Suppressor macrophage (primary cell): ENCODE measurements at places on chromosomes 3 and 15.

- DNase-seq: no peak
Measured at GRCh38 chr3:78304115-78304514, 1264.2 kb downstream of the ROBO2 start.

- DNase-seq: no peak
Measured at GRCh38 chr15:40063563-40064011, 24.6 kb upstream of the SRP14 start.

- DNase-seq: no peak
Measured at GRCh38 chr3:48202632-48203031, 14.4 kb upstream of the CDC25A start.

DNA sequence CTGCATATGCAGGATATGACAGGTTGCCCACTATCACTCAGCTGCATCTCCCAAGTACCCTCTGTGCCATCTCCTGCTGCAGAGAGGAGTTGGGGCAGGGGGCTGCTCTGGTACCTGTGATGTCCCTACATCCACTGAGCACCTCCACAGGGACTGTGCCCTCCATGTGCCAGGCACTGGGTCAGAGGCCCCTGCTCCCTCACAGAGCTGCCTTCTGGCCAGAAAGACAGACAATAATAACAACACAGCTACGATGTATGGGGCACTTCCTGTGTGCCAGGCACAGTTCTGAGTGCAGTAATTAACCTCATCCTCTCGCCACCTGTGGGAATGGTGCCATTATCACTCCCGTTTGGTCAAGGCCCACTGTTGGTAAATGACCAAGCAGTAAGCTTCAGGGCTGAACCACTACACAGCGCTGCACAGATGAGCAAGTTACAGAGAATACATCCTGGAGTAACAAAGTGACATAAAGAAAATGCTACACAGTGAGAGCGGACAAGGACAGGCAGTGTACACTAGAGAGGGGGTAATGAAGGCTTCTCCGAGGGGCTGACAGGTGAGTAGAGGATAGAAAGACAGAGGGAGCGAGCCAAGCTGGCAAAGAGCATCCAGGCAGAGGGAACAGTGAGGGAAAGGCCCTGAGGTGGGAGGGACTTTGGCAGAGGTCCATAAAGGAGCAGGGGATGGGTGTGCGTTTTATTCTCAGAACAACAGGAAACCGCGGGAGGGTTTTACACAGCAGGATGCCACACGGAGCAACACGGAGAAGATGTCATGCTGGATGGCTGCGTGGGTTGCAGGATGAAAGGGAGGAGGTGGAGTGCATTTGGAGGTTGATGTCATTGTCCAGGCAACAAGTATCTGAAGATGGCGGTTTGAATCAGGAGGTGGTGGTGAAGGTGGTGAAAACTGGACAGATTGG lies 13.6 kb downstream of the WNT7A start:
- no peak for DNase-seq

DNA sequence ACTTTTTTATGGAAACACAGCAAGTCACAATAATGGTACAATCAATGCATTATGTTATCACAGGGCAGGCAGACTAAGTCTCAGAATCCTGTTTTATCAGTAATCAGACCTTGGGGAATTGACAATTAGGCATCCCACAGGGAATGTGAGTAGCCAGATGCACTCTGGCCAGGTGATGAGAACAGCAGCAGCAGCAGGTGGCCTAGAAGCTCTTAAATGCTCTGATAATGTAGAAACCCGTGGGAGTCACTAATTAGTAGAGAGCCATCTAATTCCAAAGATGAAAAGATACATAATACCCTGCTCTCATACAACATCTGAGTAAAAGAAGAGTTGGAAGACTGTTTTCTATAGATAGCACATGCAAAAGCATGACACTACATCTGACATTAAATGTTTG lies 12.6 kb downstream of the CEP152 start:
- no peak for DNase-seq

DNA sequence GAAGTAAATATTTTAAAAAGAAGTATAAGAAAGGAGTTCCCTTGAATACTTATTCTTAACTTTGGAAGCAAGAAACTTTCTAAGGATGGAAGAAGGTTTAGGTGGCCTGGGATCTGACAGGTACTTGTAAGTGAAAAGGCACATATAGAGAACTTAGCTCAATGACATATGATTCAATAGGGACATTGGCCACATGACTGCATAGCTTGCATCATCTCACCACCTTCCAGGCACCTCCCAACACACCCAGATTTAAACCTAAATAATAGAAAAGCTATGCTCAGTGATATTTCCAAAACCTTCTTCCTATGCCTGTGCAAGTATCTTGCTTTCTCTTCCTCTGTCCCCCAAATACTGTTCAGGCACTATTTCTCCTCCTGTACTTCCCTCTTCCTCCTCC lies 4.7 kb upstream of the P2RY1 start:
- no peak for DNase-seq

GRCh38 chr3:150765949-150766720 lies 3.2 kb upstream of the SIAH2 start:
- no peak for DNase-seq

GRCh38 chr15:90018216-90018831 lies 17.2 kb downstream of the ZNF710 start:
- no peak for DNase-seq

- no peak for DNase-seq
Measured at GRCh38 chr3:128190501-128190900, 37.2 kb downstream of the EEFSEC start.

GRCh38 chr3:102034639-102035451 lies 185.5 kb downstream of the NFKBIZ start:
- DNase-seq: no peak

DNA sequence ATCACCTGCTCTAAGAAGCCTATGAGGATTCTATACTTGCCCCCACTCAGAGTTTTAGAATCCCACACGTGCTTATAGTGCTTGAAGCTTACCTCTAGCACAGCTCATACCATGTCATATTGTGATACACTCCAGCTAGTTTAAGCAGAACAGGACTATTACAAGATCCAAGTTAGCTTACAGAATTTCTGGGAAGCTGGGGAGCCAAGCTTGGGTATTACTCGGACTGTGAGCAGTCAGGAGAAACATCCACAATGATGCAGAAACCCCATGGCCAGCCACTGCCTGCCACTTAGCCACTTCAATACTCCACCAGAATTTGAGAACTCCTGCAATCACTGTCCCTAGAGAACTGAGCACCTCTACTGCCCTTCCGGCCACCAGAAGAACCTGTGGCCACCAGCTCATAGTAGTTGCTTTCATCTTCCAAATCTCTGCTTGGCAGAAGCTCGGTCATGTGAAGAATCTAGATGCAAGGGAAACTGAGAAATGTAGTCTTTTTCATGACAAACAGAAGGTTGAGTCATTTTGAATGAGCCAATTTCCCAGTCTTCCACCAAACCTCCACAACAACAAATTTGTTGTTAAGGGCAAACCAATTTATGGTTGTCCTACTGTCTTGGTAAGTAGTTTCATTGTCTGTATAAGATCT lies 27.7 kb upstream of the SSR3 start:
- DNase-seq: peak; percentile 59

GRCh38 chr15:98528046-98528725 lies 120.2 kb upstream of the IGF1R start:
- no peak for DNase-seq

GRCh38 chr3:103862415-103862814 lies 1427.6 kb downstream of the ZPLD1 start:
- DNase-seq: no peak

DNA sequence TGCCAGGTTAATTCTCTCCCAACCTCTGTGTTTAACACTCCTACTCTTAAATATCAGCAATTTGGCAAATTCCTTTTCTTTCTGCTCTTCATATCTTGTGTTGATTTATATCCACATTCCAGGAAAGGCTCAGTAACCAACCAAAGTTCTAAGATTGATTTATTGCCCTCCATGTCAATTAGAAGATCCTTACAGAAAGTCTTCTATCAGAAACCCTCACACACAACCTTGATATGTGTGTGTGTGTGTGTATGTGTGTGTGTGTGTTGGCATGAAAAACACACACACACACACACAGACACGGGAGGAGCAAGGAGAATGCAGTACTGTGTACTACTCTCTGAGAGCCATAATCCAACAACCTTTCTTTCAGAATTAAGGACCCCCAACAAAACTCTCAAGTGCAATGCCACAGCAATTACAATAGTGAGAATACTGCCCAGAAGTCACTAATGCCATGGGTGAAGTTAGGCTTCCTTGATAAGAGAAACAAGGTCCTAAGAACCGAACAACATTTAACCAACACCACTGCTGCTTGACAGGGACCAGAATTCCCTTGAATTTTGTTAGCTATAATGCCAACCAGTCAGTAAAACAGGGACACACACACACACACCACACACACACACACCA lies 1.1 kb downstream of the LSAMP start:
- DNase-seq: no peak

GRCh38 chr3:113468539-113468938 lies 27.2 kb upstream of the CFAP44 start:
- DNase-seq: no peak

DNA sequence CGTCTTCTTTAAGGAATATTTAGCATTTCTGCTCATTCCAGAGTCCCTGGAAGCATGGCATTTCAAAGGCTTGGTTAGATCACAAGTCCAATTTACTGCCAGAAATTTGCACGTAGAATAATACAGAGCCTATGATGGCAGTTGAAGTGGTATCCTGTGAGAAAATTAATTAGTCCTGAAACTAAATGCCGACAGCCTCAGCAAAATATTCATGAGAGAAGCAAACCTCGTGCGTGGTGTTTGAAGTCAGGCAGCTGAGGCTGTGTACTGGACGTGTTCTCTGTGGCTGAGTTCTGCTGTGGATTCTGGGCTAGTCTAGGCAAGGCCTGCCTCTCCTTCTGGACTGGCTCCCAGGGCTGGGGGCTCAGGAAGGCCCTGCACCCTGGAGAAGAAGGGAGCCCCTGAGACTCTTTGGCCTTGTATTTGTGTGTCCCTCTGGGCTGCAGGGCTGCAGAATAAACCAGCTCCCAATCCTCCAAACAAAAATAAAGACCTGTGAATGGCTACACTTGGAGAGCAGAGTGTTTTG lies 106.6 kb downstream of the APBA2 start:
- DNase-seq: no peak

DNA sequence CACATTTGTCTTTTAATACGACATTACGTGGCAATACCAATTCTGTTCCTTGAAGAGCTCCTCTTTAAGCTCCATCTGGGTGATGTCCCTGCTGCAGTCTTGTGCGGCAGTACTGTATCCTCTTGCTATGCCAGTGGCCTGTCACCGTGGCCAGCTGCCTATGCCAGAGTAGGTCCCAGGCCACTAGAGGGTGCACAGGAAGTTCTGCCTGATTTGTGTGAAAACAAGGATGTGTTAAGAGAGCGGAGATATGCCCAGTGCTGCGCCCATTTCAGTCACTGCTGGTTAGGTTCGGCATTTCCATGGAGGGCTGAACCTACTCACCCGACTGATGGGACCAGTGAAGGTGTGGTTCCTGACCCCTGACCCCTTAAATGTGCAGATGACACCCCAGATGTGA lies 25.2 kb downstream of the NIPA1 start:
- DNase-seq: peak; percentile 41

DNA sequence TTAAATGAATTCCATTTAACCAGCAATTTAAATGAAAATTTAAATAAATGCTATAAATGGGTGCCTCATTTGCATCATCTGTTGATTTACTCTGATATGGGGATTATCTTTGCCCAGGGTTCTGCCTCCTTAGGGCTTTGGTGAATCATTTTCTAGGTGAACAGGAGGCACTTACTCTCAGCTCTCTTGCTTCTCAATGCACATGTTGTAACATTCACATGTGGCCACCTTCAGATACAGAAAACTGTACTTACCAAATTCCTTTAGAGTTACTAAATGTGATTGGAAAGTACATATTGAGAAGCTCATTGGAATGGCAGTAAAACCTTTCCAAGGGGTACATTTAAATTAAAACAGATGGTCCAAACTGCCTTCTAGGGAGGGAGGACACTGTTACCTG lies 20.8 kb downstream of the GADL1 start:
- DNase-seq: no peak

- no peak for DNase-seq
Measured at GRCh38 chr15:81942157-81942556, 103.7 kb downstream of the MEX3B start.

- no peak for DNase-seq
Measured at GRCh38 chr15:91553196-91553854, 300.2 kb upstream of the SLCO3A1 start.

- DNase-seq: no peak
Measured at GRCh38 chr15:67732164-67732563, 93.1 kb upstream of the SKOR1 start.

DNA sequence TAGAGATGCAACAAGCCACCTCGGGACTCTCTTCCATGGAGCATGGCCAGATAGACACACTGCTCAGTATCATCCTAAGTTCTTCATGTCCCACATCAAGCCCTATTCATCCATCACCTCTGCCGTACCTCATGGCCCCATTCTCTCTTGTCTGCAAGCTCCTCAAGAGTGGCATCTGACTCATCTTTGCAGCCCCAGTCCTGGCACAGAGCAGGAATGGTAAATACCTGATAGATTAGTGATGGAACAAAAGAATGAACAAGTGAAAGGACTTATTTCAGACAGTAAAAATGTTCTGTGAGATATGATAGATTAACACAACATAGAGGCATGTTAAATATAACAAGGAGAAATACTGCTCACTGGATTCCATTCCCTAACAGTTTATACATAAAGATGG lies 176.4 kb downstream of the ISL2 start:
- DNase-seq: no peak

DNA sequence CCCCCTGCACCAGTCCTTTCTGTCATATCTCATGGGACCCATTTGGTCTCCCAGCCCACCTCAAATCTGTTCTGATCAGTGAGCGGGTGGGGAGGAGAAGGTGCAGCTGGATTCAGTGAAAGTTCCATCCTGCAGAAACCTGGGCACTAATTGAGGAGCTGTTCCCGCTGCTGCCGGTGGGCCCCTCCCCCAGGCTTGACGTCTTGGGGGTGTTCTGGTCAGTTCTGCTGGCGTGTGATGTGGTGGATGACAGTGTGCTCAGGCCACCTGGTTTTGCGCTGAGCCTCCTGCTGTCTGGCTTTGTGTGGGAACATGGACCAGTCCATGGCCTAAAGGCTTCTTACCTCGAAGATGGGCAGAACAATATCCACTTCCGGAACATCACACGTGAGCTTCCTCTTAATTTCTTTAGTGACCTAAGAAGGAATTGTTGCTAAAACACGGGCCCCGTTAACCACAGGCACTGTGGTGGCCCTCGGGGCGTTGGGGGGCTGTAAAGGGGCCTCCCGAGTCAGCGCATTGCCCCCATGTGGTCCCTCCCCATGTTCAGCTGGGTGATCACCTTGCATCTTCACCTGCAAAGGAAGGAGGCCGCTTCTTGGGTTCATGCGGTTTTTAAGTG lies 59.7 kb downstream of the RGMA start:
- DNase-seq: peak; percentile 15

GRCh38 chr3:42101481-42101880 lies 10.3 kb downstream of the TRAK1 start:
- no peak for DNase-seq
